ENCODE measurements at places on chromosomes 5 and 9.

GRCh38 chr5:35538198-35538931 is 79.3 kb upstream of the SPEF2 start:
- no peak for DNase-seq

- no peak for DNase-seq
These were observed 49.5 kb upstream of the SUSD1 start for GRCh38 chr9:112224401-112225289.

DNA sequence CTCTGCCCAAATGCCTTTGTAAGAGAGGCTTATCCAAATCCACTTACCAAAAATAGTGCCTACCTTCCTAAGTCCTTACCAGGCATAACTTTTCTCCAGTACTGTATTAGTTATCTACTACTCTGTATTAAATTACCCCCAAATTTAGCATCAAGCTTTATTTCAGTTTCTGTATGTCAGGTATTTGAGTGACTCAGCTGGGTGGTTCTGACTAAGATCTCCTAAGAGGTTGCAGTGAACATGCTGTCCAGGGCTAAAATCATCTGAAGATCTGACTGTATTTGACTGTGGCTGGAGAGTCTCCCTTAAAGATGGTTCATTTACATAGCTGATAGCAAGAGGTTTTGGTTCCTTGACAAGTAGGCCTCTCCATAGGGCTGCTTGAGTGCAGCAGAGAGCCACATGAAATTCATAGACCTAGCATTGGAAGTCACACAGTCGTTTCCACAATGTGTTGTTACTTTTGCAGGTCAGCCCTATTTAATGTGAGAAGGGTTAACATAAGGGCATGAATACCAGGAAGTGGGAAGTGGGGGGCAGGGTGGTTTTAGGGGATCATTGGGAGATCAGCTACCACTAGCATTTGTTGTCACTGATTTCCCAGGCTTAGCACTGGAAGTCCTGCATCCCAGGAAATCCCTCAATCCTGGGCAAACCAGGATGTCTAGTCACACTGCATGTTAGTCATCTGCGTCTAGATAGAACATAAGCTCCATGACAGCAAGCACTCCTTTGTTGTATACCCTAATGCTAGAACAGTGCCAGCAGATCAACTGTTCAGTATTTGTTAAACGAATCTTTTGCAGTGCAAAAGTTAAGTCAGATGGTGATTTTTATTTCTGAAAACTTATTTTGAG is 2.0 kb upstream of the ZNF622 start:
- DNase-seq: no peak

DNA sequence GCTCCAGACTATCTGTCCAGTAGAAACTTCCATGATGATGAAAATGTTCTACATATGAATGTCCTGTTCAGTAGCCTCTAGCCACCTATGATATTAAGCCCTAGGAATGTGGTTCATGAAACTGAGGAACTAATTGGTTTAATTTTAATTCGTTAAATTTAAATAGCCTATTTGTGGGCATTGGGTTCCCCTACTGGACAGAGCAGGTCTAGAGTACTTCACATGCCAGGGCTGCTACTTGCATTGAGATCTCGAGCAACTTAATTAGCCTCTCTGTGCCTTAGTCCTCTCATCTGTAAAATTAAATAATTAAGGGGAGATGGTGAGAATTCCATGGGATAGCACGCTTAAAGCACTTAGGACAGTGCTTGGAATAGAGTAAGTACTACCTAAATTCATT is 160.0 kb downstream of the PAPPA start:
- no peak for DNase-seq

GRCh38 chr5:82679660-82680059 is 397.5 kb downstream of the TMEM167A start:
- DNase-seq: no peak

DNA sequence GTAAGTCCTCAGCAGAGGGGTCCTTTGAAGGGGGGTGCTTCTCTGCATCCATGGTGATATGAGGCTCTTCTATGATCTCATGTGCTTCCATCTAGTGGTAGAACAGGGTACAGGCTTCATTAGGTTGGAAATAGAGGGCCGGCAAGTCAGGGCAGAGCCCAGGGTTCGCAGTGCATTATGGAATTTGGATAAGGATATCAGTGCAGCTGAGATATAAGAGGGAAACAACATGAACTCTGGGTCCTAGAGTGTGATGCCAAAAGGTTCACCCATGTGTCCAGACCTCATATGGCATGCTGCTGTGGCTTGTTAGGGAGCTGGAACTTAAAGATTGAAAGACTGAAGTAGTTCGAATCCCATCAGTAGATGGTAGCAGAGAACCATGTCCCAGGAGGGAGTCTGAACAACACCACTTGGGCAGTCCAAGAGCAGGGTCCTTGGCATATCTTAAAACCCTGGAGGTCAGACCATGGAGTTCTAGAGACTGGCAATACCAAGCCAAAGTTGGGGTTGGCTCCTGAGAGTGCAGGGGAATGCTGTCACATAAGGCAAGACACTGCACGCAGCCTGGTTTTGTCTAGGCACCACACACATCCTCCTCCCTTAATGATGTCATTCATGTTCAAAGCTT is 2.3 kb downstream of the FAM221B start:
- DNase-seq: no peak

DNA sequence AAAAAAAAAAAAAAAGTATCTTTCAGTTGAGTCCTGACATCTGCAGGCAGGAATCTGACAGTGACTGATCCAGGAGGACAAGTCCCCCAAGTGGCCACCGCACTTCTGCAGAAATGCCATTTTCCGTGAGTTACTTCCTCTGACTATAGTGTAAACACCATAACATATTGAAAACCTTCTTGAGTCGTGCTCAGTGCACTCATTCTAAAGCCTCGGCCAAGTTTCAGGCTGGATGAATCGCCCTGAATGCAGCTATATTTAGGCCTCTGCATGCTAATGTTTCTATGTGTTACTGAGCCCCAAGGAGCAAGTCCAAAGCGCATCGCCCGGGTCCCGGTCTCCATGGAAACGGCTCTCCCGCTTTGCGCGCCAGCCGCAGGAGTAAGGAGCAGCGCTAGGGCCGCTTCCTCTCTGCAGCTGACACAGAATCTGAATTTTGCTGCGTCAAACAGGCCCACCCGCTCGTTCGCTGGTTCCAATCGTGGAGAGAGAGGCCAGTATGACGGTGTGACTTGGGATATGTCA is 335.4 kb downstream of the MSX2 start:
- DNase-seq: peak; percentile 6

DNA sequence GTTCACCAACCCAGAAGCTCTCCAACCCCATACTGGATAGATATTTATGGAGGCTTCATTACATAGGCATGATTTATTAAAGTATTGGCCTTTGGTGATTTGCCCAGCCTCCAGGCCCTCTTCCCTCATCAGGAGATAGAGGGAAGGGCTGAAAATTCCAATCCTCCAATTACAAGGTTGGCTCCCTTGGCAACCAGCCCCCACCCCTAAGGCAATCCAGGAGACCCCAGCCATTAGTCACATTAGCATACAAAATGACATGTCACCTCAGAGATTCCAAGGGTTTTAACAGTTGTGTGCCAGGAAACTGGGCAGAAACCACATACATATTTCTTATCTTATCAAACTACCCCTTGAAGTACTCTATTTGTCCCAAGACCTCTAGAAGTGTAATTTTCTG is 210.0 kb downstream of the HINT1 start:
- no peak for DNase-seq

GRCh38 chr5:92574023-92574422 is 1007.0 kb downstream of the NR2F1-AS1 start:
- DNase-seq: no peak

DNA sequence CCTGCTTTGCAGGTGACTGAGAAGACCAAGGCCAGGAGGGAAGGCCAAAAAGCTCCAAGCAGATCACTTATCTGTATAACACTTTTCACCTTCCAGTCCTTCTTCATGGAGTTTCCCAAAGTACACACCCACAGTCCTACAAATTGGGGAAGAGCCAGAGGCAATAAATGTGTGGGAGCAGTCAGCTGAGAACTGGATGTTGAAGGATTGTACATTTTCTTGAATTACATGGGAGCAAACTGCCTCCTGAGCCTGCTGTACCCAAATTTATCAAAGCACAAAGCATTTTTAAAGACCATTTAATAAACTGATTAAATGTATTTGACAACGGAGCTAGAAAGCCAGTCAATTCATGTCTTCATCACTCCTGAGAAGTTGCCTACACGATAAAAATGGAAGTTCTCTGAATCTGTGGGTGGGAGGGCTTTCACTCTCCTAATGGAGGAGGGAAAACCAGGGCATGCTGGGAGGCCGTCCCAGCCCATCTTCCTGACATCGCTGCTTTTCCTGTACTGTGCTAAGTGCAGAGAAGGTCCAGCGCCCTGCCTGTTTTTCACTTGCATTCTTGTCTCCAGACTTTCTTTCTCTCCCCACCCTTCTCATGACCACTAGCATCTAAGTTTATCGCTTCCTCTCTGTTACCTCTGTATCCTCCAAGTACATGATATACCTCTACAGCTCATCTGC is 79.0 kb downstream of the KCNIP1 start:
- no peak for DNase-seq

DNA sequence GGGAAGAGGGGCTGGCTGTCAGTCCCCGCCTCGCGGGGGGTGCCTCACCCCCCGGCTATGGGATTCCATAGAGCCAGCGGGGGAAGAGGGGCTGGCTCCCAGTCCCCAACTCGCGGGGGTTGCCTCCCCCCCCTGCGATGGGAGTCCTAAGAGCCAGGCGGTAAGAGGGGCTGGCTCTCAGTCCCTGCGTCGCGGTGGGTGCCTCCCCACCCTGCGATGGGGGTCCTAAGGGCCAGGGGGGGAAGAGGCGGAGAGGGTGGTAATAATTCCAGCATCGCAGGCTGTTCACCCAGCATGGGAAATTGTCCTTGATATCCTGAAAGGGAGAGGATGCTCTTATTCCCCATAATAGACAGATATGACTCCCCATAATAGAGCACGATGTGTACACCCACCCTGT is 9.6 kb upstream of the LCN2 start:
- DNase-seq: no peak

GRCh38 chr9:135409286-135410200 is 70.0 kb upstream of the PPP1R26 start:
- DNase-seq: no peak

- DNase-seq: no peak
These were observed 622.6 kb downstream of the CCDC171 start for GRCh38 chr9:16175461-16175860.

- no peak for DNase-seq
These were observed 4.1 kb downstream of the SAXO1 start for GRCh38 chr9:19028835-19029451.

- no peak for DNase-seq
These were observed 39.1 kb upstream of the GZMA start for GRCh38 chr5:55063220-55063863.

DNA sequence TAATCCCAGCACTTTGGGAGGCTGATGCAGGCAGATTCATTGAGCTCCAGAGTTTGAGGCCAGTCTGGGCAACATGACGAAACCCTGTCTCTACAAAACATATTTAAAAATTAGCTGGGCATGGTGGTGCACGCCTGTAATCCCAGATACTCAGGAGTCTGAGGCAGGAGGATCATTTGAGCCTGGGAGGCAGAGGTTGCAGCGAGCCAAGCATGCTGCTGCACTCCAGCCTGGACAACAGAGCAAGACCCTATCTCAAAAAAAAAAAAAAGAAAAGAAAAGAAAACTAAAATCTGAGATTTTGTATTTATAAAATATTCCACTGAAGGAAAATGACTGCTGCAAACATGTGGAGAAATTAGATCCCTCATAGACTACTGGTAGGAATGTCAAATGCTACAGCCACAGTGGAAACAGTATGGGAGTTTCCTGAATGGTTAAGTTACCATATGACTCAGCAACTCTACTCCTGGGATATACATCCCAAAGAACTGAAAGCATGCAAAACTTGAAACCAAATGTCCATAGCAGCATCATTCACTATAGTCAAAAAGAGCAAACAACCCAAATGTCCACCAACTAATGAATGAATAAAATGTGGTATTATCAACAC is 106.1 kb downstream of the UBAP2 start:
- no peak for DNase-seq

- DNase-seq: no peak
These were observed 3.8 kb downstream of the NKD2 start for GRCh38 chr5:1012313-1012841.

GRCh38 chr9:81318571-81318970 is 370.8 kb downstream of the TLE1 start:
- DNase-seq: no peak

GRCh38 chr5:160520609-160521391 is 99.1 kb downstream of the PTTG1 start:
- no peak for DNase-seq

- no peak for DNase-seq
These were observed 194.7 kb upstream of the FREM1 start for GRCh38 chr9:15104826-15105420.

DNA sequence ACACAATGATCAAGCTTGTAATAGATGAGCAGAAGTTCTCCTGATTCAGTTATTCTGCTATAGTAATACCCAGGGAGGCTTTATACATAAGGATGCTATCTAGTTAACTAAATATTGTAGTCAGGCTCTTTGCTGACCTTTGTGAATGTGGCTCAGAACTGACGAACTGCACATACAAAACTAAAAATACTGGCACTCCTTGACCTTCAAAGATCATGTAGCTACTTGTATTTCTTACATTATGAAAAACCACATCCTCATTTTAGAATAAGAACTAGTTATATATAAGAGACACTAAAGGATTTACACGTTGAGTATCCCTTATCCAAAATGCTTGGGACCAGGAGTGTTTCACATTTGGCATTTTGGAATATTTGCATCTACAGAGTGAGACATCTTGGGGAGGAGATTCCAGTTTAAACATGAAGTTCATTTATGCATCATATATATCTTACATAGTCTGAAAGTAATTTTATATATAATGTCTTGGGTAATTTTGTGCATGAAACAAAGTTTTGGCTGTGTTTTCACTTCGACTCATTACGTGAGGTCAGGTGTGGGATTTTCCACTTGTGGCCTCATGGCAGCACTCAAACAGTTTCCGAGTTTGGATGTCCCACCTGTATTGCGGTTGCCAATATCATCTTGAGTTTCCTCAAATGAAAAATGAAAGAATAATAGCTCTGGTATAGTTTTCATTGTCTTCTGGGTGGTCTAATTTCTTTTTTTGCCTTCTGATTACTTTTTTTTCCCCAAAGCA is 58.4 kb upstream of the FBXL7 start:
- DNase-seq: no peak

DNA sequence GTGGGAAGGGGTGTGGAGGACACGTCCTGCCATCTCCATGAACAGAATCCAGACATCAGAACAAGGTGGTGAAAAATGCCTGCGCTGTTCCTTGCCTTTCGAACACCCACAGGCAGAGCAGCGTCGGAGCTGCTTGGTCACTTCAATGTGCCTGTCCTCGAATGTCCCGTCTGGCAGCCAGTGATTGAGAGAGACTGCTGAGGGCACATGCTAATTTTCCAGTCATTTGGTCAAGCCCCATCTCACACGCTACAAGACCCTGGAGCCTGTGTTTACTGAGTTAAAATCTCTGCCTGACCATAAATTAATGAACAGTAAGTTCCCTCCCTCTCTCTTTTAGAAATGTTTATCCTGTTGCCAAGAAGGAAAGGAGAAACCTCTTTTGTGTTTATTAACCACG is 149.3 kb downstream of the NTRK2 start:
- DNase-seq: no peak

DNA sequence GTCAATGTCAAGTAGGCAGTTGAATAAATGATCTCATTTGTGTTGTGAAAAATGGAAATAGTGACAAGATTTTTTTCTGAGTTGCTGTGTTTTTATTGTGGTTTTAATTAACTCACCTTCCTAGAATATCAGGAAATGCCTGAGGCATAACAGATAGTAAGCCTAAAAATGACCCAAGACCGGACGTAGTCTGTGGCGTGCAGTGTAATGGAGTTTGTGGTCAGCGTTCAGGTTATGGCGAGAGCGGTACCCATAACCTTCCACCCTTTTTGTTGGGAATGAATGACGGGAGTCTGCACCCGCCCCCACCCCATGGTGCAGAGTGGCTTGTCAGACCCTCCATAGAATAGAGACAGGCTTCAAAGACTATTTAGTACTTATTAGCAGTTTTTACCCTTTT is 119.3 kb downstream of the GALNT10 start:
- no peak for DNase-seq
